AG09319 (cell line): ENCODE measurements at places on chromosomes 12 and 14.

DNA sequence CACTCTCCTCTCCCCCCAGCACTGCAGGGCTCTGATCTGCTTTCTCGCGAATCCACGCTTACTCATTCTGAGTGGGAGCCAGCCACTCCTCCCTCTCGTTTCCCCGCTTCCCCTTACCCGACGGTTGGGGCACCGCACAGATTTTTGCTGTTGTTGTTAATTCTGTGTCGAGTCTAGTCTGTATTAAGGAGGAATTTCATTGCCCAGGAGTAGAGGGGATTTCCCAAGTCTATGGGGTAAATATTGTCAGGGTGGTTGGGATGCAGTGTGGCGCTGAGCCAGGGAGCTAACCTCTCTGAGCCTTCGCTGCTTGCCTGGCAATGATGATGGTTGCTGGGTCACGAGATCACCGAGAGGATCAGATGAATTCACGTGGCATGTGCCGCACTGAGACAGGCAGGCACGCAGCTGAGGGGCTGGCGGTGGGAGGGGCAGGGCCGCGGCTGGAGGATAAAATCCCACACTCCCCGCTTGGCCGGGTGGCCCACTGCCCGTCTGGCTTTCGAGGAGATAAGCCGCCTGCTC, 18.5 kb downstream of the NCOR2 start:
- DNase-seq: peak; percentile 90

- DNase-seq: no peak
These were observed 124.1 kb upstream of the E2F7 start for GRCh38 chr12:77189458-77189857.

DNA sequence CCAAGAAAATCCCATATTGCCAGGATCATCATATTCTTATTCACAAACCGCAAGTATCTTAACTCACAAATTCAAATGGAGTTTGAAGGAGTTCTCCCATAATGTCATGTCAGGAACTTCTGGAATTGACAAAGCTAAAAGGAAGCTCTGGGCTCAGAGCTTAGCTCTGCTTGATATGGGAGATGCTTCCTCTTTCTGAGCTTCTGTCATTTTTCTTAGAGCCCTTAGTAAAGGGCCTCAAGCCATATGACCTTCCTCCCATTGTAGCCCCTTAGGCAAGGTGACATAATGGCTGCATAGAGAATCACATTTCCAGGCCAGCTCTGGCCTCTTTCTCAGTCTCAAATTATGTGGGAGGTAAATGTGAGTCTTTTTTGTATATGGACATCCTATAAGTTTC, 40.9 kb downstream of the SLC4A8 start:
- DNase-seq: no peak

- DNase-seq: no peak
These were observed 53.6 kb upstream of the EIF5 start for GRCh38 chr14:103280278-103280928.

- no peak for DNase-seq
These were observed 185.1 kb downstream of the ANO6 start for GRCh38 chr12:45400991-45401390.

- DNase-seq: no peak
These were observed 389.3 kb downstream of the BMP4 start for GRCh38 chr14:53567236-53567780.

DNA sequence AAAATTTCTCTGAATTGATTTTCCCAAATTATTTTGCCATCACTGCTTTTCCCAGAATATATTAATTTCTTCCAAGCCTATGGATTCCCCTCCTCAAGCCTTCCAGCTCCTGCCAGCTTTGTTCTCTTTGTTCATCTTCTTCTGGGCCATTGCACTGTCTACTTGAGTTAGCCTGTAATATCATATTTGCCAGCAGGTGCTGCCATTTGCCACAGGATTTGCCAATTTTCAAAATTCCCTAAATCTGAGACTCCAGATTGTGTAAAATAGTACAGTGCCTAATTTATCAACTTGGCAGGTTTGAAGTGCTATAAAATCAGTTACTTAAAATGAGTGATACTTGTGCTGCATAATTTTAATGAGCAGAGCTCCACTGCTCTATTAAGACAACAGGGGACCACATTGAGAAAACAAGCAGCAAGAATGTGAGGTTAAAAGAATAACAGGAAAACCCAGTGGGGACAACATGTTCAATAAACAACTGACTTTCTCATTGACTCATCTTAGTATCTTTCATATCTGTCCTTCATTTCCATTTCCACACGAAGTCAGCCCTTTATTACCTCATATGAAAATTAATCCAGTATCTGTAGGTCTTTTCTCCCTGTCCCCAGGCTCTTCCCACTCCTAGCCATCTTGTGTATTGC, 84.6 kb upstream of the CCDC196 start:
- no peak for DNase-seq

DNA sequence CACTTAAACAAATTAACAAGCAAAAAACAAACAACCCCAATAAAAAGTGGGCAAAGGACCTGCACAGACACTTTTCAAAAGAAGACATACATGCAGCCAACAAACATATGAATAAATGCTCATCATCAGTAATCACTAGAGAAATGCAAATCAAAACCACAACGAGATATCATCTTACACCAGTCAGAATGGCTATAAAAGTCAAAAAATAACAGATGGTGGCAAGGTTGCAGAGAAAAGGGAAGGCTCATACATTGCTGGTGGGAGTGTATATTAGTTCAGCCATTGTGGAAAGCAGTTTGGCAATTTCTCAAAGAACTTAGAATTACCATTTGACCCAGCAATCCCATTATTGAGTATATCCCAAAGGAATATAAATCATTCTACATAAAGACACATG, 34.6 kb upstream of the NT5DC3 start:
- DNase-seq: no peak

DNA sequence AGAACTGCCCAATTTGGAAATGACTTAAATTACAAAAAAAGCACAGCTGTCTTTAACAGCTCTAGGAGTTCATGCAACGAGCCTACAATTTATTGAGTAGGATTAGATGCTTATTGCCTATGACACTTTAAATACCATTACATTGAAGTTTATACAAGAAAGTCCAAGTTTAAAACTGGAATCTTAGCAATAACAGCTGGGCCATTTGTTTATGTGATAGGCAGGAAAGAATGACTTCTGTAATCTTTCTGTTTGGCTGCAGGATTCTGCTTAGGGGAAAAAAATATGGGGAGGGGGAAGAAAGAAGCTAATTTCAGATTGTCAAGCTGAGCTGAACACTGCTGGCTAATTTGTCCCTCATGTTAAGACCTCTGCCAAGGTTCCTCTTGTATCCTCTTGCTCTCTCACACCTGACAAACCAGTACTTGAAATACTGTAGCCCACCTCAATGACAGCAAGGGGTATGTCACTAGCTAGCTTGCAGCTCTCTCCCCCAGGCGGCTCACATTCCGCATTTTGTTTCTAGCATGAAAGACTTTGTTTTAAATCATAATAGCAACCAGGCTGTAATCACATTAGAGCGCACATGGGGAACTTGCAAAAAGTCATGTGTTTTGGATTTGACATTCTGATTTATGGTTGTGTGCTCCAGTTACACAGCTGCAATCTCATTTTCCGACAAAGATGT, 384.8 kb downstream of the BMP4 start:
- DNase-seq: peak; percentile 49
